ENCODE measurements at places on chromosomes 5 and 9.

DNA sequence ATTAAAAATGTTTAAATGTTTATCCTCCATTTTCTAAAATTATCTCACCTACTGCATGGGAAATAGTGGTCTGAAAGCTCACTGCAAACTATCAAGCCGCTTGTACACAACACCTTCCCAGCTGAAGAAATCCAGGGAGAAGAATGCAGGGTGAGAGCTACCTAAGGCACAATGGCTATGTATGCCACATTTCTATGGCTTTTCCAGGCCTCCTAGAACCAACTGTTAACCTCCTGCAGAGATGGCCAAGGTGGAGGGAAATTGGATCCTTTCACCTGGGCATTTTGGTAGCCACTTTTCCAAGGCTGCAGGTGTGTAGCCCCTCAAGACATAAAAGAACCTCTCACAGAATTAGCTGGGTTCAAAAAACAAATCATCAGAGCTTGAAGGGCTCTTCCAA is 286.4 kb downstream of the EBF1 start:
- no peak for DNase-seq

DNA sequence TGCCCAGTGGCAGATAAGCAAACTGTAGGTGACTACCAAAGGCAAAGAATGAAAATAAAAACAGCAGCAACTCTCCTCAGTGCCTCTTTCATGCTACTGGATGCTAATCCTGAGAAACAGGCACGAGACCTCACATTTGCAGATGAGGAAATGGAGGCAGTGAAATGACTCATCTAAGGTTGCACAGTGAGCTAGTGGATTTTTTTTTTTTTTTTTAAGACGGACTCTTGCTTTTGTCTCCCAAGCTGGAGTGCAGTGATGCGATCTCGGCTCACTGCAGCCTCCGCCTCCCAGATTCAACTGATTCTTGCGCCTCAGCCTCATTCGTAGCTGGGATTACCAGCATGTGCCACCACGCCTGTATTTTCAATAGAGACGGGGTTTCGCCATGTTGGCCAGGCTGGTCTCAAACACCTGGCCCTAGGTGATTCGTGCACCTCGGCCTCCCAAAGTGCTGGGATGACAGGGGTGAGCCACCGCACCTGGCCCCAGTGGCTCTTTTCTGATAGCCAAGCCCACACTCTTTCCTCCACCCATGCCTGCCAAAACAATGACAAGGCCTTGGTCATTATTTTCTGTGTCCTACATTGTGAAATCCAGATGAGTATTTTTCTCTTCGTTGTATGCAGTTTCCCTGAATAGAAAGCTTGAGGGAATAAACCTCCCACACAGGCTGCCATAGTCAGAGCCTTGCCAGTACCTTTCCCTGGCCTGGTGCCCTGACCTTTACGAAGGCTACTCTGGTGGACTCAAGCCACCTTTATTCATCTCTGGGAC is 19.2 kb downstream of the DOCK2 start:
- peak; percentile 25 for DNase-seq

DNA sequence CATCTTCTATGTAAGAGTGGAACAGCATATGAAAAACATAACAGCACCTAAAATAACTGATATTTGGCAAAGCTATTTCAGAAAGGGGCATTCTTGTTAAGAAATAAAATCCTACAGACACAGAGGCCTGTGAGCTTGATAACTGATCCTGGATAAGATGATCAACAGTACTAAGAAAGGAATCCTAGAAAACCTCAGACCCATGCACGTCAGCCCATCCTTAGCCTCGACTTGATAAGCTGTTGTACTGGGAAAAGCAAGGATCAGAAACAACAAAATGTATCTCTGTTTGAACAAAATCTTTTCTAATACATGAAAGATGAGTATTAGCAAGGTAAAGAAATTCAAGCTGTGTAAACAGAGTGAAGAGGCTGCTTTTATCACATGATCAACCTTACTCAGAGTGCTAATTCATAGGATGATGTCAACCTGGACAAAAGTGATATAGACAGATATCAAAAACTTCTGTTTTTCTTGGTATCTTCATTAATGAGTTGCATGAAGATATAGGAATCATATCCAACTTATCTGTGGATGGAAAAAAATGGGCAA is 15.2 kb downstream of the LIFR start:
- no peak for DNase-seq

- no peak for DNase-seq
Observed at GRCh38 chr9:5920860-5921328, 30.2 kb downstream of the MLANA start.

All from CD4-positive, alpha-beta T cell treated with Interleukin-4 for 1 hour (primary cell).